ENCODE measurements at places on chromosomes 1 and 21.

GRCh38 chr1:18144916-18145647, 37.5 kb downstream of the IGSF21 start:
- DNase-seq, result no peak

DNA sequence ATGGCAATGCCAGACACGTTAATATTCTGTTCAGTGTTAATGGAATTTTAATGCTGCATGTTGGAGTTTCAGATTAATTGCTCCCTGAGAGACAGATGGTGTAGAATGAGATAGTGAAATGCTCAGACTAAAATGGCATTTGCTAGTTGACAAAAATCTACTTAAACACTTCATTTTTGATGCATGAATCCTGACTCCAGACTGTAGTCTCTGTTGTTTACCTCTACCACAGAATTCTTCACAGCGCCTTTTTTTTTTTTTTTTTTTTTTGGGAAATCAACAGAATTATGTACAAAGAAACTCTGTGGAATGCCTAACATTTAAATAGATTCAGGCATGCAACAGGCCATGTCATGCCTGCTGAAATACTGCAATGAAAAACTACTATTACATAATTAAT, 111.3 kb downstream of the PLPPR5 start:
- no peak for DNase-seq

DNA sequence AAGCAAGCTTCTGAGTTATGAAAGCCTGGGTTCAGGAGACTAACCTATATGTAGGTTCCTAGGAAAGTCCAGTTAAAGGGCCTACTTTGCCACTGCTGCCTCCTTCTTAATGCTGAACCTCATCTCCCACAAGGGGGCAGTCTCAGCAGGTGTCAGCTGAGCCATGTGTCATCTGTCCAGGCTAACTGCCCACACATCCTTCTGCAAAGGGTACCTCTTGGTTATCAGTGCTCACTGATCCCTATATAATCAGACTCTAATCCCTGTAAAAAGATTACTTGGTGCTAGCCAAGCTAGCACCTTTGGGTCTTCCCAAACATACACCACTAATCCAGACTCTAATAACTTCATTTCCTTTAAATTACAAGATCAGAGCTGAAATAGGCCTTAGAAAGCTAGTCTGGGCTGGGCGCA, 9.0 kb downstream of the PRDX1 start:
- DNase-seq, result peak; percentile 45

DNA sequence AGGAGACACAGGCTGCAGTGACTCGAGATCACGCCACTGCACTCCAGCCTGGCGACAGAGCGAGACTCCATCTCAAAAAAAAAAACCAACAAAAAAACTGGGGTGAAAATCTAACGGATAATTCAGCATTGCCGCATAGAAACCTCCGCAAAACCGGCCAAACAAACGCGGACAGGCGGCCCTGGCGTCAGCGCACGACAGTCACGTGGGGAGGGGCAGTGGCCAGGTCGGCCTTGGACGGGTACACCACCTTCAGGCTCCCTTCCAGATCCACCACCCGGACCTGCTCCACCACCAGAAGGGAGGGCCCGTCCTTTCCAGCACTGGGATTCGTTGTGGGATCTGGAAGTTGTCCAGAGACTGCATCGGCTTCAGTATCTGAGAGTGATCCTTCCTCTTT, 8.4 kb downstream of the SMIM1 start:
- no peak for DNase-seq

Data from glomerular endothelial cell (primary cell).